ENCODE measurements at places on chromosomes 16 and 17. TPM values are rescaled to one million over a fixed set of nuclear protein-coding genes. Genes with fewer than 3 reads are reported as not detected.

DNA sequence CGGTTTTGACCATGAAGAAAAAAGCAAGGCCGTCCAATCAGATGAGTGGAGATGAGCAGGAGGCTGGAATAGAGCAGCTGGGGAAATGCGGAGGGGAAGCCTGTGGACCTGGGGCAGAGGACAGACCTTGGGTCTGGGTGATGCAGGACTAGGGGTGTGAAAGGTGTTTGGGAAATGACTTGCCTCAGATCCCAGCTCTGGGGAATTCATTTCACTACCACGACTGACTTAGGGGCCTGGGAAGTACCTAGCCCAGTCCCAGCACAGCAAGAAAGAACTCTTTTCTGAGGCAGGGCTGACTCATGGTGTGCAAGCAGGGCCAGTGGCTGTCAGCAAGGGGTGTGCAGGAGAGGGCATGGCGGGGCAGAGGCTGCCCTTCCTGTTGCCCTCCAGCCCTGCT lies 14.8 kb downstream of the DNAI2 start:
- ATAC-seq: no peak

- no peak for ATAC-seq
These were observed 7.8 kb downstream of the NACA2 start for GRCh38 chr17:61583242-61583641.

DNA sequence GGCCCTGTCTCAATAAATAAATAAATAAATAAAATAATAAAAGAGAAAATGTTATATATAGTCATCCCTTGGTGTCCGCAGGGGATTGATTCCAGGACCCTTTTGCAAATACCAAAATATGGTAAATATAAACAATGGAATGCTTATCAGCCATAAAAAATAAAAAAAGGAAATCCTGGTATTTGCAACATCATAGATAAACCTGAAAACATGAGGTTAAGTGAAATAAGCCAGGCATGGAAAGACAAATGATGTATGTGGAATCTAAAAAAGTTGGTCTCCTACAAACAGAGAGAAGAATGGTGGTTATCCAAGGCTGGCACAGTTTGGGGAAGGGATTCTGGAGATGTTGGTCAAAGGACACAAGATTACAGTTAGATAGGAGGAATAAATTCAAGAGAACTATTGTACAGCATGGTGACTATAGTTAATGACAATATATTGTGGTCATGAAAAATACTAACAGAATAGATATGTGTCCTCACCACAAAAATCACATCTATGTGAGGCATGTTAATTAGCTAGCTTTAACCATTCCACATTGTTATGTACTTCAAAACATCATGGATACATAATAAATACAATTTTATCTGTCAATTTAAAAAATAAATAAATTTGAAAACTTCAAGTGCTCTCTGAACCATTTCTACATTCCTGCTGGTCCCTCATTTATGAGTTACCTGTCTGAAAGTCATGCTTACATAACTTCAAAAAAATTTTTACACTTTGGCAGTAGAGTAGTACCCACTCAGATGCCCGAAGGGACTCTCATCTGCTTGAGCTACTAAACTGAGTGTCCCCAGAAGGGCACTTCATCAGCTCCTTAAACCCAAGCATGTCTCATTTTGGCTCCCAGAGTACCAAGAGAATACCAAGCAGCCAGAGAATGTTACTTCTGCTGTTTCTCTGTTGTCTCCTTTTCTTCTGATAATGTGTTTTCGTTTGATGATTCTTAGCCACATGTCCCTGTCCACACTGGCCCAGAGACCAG lies 26.6 kb downstream of the N4BP1 start:
- no peak for ATAC-seq

DNA sequence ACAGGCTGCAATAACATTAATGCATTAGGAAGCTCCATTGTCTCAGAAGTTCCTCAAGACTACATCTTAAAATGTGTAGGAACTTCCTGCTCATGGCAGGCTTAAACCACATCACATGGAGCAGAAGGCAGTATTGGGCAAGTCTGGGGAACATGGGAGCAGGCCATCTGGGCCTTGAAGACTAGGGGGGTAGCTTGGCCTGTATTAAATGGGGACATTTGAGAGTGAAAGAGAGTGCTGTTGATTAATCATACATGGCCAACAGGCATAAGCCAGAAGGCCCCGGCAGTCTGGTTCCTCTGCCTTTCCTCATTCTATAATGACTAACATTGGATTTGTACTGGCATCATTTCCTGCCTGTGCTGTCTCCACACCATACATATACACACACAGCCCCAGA lies 25.2 kb upstream of the SLC5A11 start:
- ATAC-seq: no peak

- no peak for ATAC-seq
These were observed 187.8 kb downstream of the PRKCB start for GRCh38 chr16:24023621-24024020.

DNA sequence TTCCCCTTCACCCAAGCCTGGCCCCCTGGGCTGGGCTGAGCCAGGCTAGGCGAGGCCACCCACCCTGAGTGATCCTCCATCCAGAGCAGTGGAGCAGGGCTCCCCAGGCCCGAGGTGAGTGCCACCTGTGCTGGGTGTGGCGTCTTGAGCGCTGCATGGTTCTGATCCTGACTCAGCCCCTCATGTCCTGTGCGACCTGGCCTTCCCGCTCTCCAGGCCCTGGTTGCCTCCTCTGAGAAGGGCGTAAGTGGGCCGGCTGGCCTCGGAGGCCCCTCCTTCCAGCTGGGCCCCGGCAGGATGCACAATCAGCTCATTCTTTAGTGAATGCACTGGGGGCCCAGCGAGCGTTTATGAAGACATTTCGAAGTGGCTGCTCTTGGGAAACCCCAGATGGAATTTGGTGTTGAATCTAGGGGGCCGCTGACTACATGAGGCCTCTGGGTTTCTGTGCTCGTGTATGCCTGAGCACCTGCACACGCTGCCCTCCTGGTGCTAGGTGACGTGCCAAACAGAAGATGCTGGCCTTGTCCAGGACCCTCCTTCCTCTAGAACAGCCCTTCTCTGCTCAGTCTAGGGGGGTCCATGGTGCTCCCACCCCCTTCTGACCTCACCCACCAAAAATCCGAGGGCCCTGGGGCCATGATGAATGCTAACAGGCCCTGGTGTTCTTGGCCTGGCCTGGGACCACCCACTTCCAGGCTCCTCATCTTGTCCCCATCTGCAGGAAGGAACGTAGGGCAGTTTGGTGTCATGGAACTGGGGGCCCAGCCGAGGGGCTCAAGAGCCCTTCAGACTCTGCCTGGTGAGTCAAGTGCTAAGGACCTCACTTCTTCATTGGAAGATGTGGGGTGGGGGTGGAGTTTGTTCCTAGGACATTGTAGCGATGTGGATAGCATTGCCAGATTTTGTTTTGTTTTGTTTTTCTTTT lies 3.6 kb upstream of the TMEM92 start:
- peak; percentile 32 for ATAC-seq

- ATAC-seq: no peak
These were observed 31.3 kb downstream of the SMIM36 start for GRCh38 chr17:55479903-55480302.

HBQ1 gene
- total RNA-seq: 7.3 TPM

CD300LB gene
- 0.06 TPM for total RNA-seq

TBC1D3B gene
- total RNA-seq: 1.1 TPM

DNAAF8 gene
- 1.5 TPM for total RNA-seq
